Spleen (tissue), 13 donors: ENCODE measurements at places on chromosomes 7 and 10. TPM values are rescaled to one million over a fixed set of nuclear protein-coding genes. Genes with fewer than 3 reads are reported as not detected.

Gene SUN3
- not detected for total RNA-seq

Gene MCU
- total RNA-seq = 29.2 TPM

Gene SYT15
- 3.2 TPM for total RNA-seq

DNA sequence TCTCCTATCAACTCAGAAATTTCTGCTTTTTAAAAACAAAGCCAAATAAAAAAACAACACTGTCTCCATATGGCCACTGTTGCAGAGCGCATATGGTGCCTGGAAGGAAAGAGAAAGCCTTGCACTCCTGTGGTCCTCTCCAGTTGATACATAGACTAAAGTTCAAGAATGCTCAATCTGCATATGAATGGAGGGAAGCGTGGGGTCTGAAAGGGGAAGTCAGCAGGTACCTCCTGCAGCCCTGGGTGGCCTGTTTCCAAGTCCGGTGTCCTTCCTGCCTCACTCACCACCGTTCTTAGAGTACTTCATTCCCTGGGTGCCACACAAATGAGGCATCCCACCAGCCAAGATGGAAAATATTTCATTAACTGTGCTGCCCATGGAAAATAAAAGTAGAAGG lies 138.3 kb upstream of the PALS2 start:
- H3K27ac ChIP-seq = no peak overlapping the region
- no peak overlapping the region for H3K4me3 ChIP-seq
- no peak for DNase-seq
- H3K4me1 ChIP-seq = no peaks in the 10 kb centered on the region

DNA sequence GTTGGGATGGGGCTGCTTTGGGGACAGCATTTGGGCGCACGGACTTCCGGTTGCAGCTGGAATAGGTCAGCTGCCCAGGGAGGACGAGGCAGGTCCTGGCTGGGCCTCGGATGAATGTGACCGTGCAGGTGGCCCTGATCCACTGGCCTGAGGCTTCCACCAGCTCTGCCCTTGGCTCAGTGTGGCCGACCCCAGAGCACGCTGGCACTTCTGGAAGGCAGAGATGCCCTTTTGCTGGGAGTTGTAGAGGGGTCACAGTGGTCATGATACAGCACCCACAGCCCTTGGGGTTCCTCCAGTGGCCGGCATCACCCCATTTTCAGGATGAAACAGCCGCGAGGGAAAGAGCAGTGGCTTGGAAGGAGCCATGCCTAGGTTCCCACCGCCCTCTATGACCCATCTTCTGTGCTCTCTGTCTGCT lies 19.0 kb downstream of the ADCY1 start:
- no peak overlapping the region for H3K4me3 ChIP-seq
- no peaks in the 10 kb centered on the region for H3K36me3 ChIP-seq
- no peaks in the 10 kb centered on the region for H3K4me1 ChIP-seq
- no peaks in the 10 kb centered on the region for H3K27me3 ChIP-seq
- DNase-seq = peak; percentile 66

GRCh38 chr7:132745510-132745909 lies 169.2 kb upstream of the PLXNA4 start:
- no peak overlapping the region for H3K27ac ChIP-seq
- DNase-seq = no peak
- no peaks in the 10 kb centered on the region for H3K36me3 ChIP-seq
